ENCODE measurements at places on chromosomes 3 and 15. TPM values are rescaled to one million over a fixed set of nuclear protein-coding genes. Genes with fewer than 3 reads are reported as not detected.

ATP13A4 gene
- total RNA-seq = 0.18 TPM

WDR93 gene
- total RNA-seq = under 0.01 TPM

FAM81A gene
- 0.18 TPM for total RNA-seq

HDAC11 gene
- 14.1 TPM for total RNA-seq

SNX33 gene
- total RNA-seq = 13.5 TPM

FANCD2OS gene
- not detected for total RNA-seq

CPB1 gene
- total RNA-seq = not detected

ULK3 gene
- 11.9 TPM for total RNA-seq

TRA2B gene
- total RNA-seq = 123 TPM

ROBO1 gene
- total RNA-seq = 98.5 TPM

TRPM1 gene
- total RNA-seq = not detected

RIOX2 gene
- 44.6 TPM for total RNA-seq

C3orf85 gene
- total RNA-seq = not detected

SLC24A5 gene
- total RNA-seq = not detected

USP13 gene
- 4.1 TPM for total RNA-seq

USP50 gene
- total RNA-seq = 0.28 TPM

MINAR1 gene
- total RNA-seq = 0.57 TPM

MCF2L2 gene
- 0.37 TPM for total RNA-seq

ROPN1 gene
- total RNA-seq = not detected

NOX5 gene
- 0.09 TPM for total RNA-seq

CHRM5 gene
- total RNA-seq = under 0.01 TPM

HTR3E gene
- total RNA-seq = not detected

THAP10 gene
- 1.0 TPM for total RNA-seq

ITGA11 gene
- 55.0 TPM for total RNA-seq

RETNLB gene
- not detected for total RNA-seq

PPARG gene
- 16.2 TPM for total RNA-seq

PLAAT1 gene
- total RNA-seq = not detected

TRH gene
- total RNA-seq = not detected

PCOLCE2 gene
- 60.7 TPM for total RNA-seq

RBM6 gene
- total RNA-seq = 32.7 TPM

ACOX2 gene
- total RNA-seq = 25.8 TPM

LRRC49 gene
- 12.9 TPM for total RNA-seq

ZNF860 gene
- 0.28 TPM for total RNA-seq

KLHL40 gene
- not detected for total RNA-seq

EDC3 gene
- 12.0 TPM for total RNA-seq

CFAP100 gene
- not detected for total RNA-seq

ALDH1L1 gene
- total RNA-seq = under 0.01 TPM

RAF1 gene
- total RNA-seq = 114 TPM

LRTM1 gene
- total RNA-seq = not detected

HCLS1 gene
- 7.2 TPM for total RNA-seq

HPS3 gene
- total RNA-seq = 26.9 TPM

GOLGA8H gene
- total RNA-seq = 0.14 TPM

FOXL2NB gene
- total RNA-seq = under 0.01 TPM

IGSF10 gene
- total RNA-seq = 6.1 TPM

CCRL2 gene
- 0.09 TPM for total RNA-seq

EXOSC7 gene
- total RNA-seq = 67.3 TPM

UROC1 gene
- total RNA-seq = not detected

VGLL3 gene
- total RNA-seq = 33.4 TPM

RABL3 gene
- total RNA-seq = 18.8 TPM

HRG gene
- under 0.01 TPM for total RNA-seq

ECE2 gene
- not detected for total RNA-seq

C3orf20 gene
- 0.09 TPM for total RNA-seq

All from smooth muscle cell of bladder (primary cell).